AG09309 (cell line): ENCODE measurements at places on chromosomes 12 and 14.

- DNase-seq, result no peak
Measured at GRCh38 chr12:127552838-127553237, 714.1 kb upstream of the TMEM132C start.

DNA sequence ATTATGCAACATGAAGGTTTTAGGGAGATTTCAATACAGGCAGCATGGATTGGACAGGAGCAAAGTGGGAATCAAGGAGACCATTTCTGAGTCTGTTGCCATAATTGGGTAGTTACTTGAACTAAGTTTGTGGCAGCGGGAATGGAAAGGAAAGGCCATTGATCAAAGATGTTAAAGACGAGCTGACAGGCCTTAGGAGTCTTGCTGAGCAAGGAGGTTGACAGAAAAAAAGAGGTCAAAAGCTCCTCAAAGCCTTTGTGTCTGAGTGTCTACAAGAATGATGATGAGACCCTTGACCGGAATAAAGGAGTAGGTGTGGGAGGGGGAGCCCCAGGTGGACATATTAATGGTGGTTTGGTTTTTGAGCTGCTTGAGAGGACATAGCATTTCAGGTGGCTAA lies 9.4 kb downstream of the PLEKHA5 start:
- DNase-seq, result no peak

DNA sequence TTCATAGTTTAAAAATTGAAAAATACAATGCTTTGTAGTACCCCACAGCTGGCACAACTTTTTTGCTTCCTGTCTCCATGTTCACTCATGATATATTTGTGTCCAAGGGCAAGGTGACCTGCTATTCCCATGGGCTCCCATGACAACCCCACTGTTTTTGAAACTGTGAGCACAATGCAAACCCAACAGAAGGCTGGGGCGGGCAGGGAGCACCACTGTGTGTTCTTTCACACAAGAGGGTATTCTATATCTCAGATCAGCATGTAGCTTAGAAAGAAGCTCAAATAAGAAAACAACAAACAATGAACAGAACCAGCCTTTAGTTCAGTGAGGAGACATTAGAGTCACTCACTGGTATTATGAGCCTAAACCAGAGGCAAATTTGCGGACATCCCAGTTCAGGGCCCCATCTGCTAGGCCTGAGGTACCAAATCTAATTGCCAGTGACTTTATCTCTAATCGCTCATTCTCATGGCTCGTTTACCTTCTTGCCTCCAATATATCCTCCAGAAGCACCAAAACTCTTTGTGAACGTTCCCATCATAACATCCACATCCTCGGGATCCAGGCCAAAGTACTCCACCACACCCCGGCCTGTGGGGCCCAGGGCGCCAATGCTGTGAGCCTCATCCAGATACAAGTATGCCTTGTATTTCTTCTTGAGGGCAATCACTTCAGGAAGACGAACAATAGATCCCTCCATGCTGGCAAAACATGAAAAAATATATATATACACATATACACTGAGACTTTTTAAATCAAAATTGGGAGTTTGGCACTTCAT lies 56.4 kb upstream of the ISM2 start:
- DNase-seq, result no peak

- DNase-seq, result no peak
Measured at GRCh38 chr12:102197789-102198188, at the start of gene PMCH. PMCH (minus strand) TSS chr12:102197833; CDS start chr12:102197770, 63 bp downstream.

GRCh38 chr14:23085458-23085857 lies 9.5 kb downstream of the ACIN1 start:
- DNase-seq, result no peak

- no peak for DNase-seq
Measured at GRCh38 chr14:35034440-35034833, 11.6 kb upstream of the FAM177A1 start.

DNA sequence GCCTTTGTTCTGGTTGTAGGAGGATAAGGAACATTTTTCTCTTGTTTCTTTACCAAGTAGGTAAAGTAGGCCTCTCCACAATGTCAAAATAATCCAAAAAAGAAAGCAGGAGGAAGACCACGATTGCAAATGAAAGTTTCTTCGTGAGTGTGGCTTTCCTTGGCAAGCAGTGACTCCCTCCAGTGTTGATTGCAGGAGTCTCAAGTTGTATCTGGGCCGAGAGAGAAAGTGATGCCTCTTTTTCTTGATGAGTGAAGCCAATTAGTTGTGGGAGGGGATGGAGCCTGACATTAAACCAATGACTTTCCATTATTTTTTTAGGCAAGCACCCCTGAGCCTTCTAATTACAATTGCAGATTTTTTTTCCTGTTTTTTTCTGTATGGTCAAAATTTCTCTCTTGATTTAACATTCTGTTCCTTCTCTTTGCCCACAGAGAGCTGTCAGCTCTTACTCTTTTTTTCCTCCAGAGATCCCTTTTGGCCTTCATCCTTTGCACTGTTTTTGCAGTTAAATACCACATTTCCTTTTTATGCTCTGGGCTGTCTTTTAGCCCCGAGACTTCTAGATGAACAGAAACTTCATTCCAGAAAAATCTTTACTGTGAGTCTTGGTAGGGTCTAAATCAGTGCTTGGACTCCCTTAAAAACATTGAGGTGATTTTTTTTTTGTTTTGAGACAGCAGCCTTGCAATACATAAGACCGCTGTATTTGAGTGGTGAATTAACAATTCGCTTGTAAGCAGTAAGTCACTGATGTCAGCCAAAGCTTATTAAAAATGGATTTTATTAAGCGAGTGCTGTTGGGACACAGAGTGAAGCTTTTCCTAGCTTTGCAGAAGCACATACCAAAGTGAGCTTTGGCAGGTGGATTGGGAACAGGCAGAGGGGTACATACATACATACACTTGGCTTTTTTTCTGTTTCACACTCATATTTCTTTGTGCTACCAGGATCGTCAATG lies 15.8 kb downstream of the FBXW8 start:
- no peak for DNase-seq

DNA sequence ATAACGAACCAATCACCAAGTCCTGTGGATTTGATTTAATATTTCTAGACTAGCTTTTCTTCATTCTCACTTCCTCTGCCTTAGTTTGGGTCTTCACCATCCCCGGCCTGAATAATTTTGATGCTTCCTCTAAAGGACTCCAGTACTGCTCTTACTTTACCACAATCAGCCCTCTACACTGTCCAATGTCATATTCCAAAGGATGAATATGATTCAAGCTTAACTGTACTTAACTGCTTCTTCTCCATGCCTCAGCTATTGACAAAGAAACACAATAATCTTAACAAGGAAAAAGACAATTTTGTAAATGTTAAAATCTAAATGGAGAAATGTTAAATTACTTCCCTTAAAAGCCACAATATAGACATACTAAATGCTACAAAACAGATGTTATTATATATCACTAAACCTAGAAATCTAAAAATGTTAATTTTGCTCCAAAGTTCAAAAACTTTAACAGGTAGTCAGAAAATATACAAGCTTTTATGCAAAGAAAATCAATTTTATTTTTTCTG lies 70.2 kb downstream of the STXBP6 start:
- DNase-seq, result no peak

DNA sequence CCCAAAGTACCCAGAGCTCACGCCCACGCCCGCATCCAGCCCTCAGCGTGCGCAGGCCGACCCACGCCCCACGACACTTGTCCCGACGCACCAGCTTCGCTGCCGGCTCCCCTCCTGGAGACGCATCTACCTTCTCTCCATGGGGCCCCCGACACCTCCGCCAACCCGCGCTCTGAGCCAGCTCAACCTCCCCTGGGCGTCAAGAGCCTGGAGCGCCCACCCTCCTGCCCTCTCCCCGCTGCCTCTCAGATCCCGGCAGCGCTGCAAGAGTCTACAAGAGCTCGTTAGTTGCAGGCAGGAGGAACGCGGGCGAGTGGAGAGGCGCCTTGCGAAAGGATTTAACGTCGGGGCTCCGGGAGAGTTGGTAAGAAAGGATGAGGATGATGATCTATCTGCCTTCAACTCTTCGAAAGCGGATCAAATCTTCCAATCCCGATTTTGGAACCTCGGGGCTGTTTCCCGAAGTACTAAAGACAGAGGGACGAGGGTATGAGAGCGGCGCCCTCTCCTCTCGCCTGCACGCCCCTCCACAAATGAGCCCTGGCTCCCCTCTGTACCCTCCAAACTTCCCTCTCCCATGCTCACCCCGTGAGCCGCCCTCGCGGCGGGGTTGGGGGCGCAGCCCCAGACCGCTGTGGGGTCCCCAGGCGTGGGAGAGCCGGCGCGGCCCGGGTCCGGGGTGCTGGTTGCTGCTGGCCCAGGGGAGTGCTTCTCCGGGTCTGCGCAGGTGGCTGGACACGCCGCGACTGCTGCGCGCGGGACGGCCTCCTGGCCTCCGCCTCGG lies 979 bp downstream of the LTBP2 start:
- DNase-seq, result no peak

DNA sequence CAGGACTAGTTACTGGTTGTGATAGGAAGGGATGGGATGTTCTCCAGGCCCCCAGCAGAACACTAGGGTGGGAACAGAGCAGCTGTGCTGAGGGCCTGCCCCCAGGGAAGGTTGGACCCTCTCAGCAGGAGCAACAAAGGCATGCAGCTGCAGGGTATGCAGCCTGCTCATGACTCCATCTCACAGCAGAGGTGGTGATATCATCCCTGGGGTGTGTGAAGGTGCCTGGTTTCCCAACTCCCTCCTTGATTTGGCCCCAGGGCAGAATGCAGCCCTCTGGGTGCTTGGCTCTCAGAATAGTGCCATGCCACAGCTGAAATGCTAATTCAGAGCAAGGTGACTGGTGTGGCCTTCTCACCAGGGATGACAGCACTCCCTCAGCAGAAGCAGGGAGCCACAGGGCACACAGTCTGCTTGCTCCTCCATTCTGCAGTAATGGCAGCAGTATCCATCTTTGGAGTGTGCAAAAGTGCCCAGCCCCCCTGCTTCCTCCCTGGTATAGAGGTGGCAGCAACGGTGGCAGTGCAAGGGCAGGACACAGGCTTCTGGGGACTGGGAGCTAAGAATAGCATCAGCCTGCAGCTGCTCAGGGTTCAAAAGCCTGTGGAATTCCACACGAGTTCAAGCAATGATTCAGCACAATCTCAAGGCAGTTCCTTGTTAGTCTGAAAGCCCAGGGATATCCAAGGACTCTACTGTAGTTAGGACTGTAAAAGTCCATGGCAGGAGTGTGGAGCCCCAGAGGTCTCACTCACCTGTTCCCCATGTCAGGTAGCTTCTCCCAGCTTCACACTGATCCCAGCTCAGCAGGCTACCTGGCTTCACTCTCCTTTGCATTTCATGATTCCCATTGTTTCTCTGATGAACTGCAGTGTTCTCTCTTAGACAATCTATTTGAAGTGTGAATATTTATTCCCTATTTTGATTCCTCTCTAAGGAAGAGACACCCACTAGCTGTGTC lies 298.1 kb upstream of the FOXG1 start:
- no peak for DNase-seq

DNA sequence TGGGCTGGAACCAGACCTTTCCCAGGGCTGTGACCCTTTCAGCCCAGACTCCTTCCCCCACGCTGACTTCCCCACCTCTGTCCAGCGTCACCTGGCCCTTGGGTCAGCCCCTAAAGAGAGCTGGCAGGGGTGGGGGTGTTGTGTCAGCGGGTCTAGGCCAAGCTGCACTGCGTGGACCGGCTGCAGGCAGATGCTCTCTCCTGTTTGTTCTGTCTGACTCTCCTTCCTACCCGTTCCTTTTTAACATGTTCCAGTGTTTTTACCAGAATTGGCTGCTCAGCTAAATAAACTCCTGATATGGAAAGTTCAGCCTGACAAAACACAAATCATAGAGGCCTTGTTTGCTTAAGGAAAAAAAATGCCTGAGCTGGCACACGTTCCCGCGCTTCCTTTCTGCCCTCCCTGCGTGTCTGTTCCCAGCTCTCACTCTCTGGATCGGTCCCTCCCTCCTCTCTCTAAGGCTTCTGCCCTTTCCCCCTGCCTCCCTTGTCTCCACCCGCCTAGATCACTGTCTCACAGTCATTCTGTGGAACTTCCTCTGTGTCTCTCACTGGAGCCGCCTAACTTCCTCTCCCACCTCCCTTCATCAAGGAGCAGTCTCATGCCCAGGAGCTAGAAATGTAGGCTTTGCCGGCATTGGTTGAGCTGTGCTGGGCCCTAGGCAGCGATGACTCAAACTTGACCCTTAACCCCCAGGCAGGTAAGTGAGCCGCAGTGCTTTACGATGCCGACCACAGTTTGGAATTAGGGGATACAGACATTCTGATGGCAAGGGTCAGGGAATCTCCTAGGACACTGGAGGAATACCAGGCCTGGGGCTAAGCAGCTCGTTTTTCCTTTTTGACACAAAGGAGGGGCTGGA lies 15.5 kb upstream of the MLXIP start:
- no peak for DNase-seq

- DNase-seq, result no peak
Measured at GRCh38 chr12:126830778-126831680, 1435.9 kb upstream of the TMEM132C start.

DNA sequence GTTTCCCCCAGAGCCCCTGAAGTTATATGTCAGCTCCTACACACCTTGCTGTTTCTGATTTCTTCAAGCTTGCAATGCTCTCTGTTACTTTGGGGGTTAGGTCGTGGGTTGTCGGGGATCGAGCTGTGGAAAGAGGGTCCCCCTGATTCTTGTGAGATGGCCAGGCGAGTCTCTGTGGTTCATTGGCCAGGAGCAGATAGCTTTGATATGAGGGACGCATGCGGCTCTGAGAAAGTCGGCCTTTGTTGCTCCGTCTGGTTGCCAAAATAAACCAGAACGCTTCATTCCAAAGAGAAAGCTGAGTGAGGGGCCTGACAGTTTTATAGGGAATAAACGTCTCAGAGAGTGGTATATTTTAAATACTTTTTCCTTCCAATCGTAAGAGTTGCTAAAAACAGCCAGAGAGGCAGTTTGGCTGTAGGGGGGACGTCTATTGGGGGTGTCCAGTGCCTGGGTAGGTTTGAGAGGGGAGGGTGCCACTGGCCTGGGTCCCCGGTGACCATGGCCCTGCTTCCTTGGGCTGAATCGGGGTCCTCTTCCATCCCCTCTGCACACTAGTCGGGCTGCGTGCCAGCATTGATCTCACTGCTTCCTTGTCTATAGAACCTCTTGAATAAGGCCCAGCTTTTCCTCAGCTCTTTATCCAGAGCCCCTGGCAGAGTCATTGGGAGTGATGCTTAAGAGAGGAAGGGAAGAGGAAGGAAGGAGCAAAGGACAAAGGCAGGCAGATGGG lies 18.9 kb downstream of the CCND2 start:
- DNase-seq, result no peak

DNA sequence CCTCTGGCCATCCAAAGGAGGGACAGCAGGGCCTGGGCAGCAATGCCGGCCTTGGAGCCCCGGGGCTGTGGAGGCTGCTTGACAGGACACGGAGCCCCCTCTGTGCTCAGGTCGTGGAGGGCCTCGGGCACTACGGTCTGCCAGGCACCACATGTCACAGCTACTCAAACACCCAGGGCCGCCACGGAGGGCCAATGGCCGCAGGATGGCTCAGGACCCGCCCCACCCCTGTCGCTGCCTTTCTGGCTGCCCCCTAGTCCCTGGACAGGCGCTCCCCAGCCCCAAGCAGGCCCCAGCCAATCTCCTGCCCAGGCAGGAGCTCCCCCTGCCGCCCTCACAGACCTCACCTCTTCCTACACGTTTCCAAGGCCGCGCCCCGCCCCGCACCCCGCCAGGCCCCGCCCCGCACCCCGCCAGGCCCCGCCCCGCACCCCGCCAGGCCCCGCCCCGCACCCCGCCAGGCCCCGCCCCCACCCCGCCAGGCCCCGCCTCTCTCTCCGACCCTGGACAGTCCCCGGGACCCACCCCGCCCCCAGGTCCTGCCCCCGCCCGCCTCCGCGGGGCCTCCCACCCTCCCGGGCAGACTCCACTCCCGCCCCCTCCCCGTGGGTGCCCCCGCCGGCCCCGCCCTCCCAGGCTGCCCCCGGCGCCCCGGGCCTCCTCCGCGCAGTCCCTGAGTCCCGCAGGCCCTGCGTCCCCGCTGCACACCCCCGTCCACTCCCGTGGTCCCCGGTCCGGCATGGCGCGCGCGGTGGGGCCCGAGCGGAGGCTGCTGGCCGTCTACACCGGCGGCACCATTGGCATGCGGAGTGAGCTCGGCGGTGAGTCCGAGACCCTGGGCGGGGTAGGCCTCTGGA lies at the start of gene ASPG:
ASPG (plus strand) TSS at position 669 of the 857 bp plus-strand sequence; CDS start at position 740, 71 bp downstream.
- no peak for DNase-seq
